ENCODE measurements at places on chromosomes 6 and 20.

DNA sequence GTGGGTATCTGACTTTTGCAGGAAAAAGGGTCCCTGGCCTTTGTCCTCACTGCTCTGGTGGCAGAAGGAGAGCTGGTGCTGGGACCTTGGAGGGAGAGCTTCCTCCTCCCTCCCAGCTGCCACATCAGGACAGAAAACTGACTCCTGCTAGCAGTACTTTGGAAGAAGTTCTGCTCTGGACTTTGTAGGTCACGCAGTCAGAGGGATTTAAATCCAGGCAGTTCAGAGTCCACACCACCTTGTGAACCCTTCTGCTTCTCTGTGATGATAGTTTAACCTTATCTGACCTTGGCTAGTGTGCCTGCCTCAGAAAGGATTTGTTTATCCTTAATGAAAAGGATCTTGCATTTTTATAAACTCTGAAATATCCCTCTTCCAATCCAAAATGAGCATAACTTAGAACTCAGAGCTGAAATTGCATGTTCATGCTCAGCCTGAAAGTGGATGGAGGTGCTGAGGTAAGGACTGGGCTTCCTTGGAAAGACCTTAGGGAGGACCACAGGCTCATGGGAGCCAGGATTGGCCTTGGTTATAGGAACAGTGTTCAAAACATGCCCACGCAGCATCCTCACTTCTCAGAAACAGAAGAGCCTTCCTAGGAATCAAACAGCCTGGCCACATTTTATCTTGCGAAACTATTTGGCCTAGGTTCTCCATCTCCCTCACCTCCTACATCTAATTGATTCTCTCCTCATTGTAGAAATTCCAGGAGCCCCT, 123.9 kb upstream of the SASH1 start:
- no peaks in the 10 kb centered on the region for H3K27me3 ChIP-seq
- no peak overlapping the region for H3K27ac ChIP-seq
- H3K36me3 ChIP-seq, result no peaks in the 10 kb centered on the region
- peaks cover 10% of the 10 kb centered on the region for H3K4me1 ChIP-seq

GRCh38 chr6:135576055-135576454, 78.5 kb upstream of the AHI1 start:
- no peaks in the 10 kb centered on the region for H3K4me1 ChIP-seq
- DNase-seq, result no peak
- no peaks in the 10 kb centered on the region for H3K36me3 ChIP-seq

DNA sequence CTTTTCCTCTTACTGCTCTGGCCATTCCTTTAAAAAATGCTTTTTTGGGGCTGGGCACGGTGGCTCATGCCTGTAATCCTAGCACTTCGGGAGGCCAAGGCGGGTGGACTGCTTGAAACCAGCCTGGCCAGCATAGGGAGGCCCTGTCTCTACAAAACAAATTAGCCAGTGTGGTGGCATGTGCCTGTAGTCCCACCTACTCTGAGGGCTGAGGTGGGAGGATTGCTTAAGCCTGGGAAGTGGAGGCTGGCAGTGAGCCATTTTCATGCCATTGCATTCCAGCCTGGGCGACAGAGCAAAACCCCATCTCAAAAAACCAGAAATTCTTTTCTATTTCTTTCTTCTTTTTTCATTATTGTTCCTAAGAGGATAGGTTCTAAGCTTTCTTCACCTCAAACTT, 36.9 kb upstream of the RNF144B start:
- peak; percentile 69 for DNase-seq
- H3K4me1 ChIP-seq, result peaks cover 13% of the 10 kb centered on the region
- H3K27ac ChIP-seq, result no peak overlapping the region
- H3K27me3 ChIP-seq, result no peaks in the 10 kb centered on the region

GRCh38 chr6:128400875-128401274, 119.5 kb downstream of the PTPRK start:
- no peak for DNase-seq
- no peaks in the 10 kb centered on the region for H3K4me1 ChIP-seq
- H3K4me3 ChIP-seq, result no peak overlapping the region

DNA sequence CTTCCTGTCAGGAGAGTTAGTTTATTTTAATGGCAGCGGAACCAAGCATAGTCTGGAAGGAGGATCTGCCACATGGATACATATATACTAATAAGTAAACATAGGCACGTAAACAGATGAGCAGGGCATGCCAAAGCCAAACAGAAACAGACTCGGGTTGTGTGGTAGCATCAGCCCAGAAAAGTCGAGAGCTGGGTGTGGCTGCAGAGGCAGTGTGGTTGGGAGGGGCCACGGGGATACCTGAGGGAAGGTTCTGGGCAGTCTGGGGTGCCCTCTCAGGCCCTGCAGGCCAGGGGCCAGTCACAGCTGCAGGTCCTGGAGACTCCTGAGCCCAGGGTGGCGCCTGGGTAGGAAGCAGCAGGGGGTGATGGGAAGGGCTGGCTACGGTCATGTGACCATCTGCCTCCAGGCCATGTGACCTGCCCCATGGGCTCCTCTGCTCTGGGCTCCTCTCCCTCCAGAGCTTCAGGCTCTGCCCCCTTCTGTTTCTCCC, 42.8 kb upstream of the MRPS10 start:
- peaks cover under 1% of the 10 kb centered on the region for H3K36me3 ChIP-seq
- DNase-seq, result no peak
- H3K27ac ChIP-seq, result peak overlapping the region; percentile 40
- H3K4me3 ChIP-seq, result no peak overlapping the region

GRCh38 chr20:20051767-20052073, 546 bp downstream of the CRNKL1 start:
- DNase-seq, result no peak
- peak overlapping the region; percentile 99 for H3K4me3 ChIP-seq
- no peaks in the 10 kb centered on the region for H3K27me3 ChIP-seq
- H3K36me3 ChIP-seq, result peaks cover 37% of the 10 kb centered on the region
- H3K27ac ChIP-seq, result peak overlapping the region; percentile 89

GRCh38 chr6:167647306-167647705, 179.4 kb upstream of the AFDN start:
- no peak overlapping the region for H3K27ac ChIP-seq
- H3K4me3 ChIP-seq, result no peak overlapping the region
- no peaks in the 10 kb centered on the region for H3K4me1 ChIP-seq
- H3K27me3 ChIP-seq, result no peaks in the 10 kb centered on the region
- DNase-seq, result no peak
- no peaks in the 10 kb centered on the region for H3K36me3 ChIP-seq

- no peaks in the 10 kb centered on the region for H3K27me3 ChIP-seq
- H3K27ac ChIP-seq, result no peak overlapping the region
- no peaks in the 10 kb centered on the region for H3K36me3 ChIP-seq
- no peak for DNase-seq
- peak overlapping the region; percentile 82 for H3K4me3 ChIP-seq
Observed at GRCh38 chr6:147201885-147202515, 2.2 kb upstream of the STXBP5 start.

GRCh38 chr6:79833964-79834284, 113.4 kb downstream of the ELOVL4 start:
- DNase-seq, result no peak
- no peaks in the 10 kb centered on the region for H3K4me1 ChIP-seq
- H3K27ac ChIP-seq, result no peak overlapping the region
- H3K27me3 ChIP-seq, result peaks cover 5% of the 10 kb centered on the region
- H3K4me3 ChIP-seq, result no peak overlapping the region

GRCh38 chr6:119350202-119350951, 816 bp upstream of the MAN1A1 start:
- DNase-seq, result no peak
- H3K36me3 ChIP-seq, result no peaks in the 10 kb centered on the region
- no peaks in the 10 kb centered on the region for H3K27me3 ChIP-seq
- H3K4me1 ChIP-seq, result peaks cover 26% of the 10 kb centered on the region
- H3K27ac ChIP-seq, result peak overlapping the region; percentile 95
